ENCODE measurements at places on chromosomes 2 and 18.
A peak's percentile ranks its signal among the peaks of the same experiment; 100 is the strongest.

GRCh38 chr2:199819746-199820145, 31.2 kb downstream of the FTCDNL1 start:
- DNase-seq, result no peak

DNA sequence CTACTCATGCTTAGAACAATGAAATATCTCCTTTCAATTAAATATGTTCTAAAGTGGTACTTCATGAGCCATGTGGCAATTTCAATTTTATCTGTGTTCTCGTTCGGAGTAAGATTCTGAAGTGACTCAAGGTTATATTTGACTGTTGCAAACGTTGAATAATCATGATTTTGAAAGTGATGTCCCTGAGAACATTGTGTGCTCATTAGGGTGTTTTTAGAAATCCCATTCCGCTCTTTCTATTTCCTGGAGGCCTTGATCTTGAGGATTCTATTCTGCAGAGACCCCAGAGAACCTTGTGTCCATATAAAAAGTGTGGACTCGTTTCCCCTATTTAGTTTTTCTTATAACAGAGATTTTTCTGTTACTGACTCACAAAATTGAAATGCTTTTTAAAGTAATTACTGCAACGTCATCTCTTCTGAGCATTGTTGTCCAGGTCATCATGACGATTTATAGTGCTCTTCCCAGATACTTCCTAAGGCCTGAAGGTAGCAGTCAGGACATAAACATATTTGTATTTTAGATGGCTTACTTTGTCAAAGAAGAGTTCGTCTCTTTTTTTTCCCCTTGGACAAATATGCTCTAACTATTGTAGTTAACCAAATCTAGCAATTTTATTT, 27.2 kb downstream of the IL1R2 start:
- no peak for DNase-seq

GRCh38 chr18:62258616-62259015, 66.5 kb upstream of the TNFRSF11A start:
- DNase-seq, result peak; percentile 72

DNA sequence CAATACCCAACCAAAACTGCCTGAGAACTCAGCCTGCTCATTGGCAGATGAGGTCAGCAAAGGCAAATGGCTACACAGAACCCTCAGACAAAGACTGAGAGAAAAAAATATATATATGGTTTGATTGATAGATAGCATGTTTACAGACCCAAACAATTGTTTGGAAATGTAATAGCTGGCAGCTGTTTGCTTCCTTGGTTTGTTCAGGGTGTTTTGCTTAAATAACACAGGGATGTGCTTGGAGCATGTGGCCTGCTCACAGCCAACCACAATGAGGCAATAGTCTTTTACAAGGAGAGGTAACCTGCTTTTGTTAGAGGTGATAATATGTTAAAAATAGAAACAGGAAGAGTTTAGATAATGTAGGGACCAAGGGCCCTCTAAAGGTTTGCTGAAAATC, 84.5 kb downstream of the PDK1 start:
- no peak for DNase-seq

DNA sequence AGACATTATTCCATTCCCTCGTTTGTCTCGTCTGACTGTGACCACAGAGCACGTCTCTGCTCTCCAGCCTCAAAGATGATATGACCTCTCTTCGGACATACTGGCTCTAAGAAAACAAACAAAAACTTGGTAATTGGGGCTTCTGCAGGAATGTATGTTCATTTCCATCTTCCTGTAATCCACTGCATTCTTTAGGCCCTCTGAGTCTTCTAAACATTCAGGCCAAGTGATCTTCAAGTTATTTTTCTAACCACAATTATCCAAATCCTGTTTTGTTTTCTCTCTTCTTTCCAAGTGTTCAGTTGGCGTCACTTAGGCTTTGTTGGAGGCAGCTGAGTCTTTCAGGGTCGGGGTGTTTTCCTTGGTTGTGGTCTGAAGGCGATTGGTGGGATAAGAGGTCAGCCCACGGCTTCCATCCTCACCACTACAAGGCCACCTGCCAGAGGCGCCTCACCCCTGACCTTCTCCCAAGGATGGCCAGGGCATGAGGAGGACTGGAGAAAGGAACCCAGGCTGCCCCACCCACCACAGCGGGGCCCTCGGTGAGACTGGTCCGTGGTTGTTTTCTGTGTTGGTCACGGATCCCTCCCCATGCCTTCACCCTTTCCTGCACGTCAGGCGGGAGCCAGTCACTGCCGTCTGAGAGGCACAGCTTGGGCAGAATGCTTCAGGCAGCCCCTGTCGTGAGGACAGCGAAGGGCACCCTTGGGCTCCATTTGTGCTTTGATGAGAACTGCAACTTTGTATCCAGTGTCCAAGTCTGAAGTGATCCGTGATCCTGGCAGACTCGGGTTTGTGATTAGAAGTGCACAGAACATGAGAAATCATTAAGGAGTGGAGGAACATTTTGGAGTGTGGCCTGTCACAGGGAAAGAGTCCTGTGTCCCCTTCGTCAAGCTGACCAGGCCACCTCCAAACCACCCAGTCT, 88.6 kb upstream of the FHL2 start:
- DNase-seq, result no peak

- DNase-seq, result no peak
Measured at GRCh38 chr2:68385220-68385906, 20.3 kb downstream of the PLEK start.

- DNase-seq, result no peak
Measured at GRCh38 chr2:110955556-110955955, 165.2 kb upstream of the BCL2L11 start.

DNA sequence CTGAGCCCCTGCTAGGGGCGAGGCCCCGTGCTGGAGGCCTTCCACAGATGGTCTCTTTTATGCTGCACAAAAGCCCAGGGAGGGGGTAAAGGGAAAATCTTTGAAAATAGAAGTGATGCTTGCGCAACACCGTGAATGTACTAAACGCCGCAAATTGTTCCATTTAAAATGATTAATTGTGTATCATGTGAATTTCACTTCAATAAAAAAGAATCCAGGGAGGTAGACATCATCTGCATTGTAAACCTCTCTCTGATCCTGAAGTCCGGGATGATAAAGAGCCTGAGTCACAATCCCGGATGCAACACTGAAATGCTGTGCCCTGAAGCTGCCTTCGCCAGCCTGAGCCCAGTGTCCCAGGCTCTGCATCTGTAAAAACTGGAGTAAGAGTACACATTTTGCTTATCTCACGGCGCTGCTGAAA, 107.7 kb upstream of the PPP1CB start:
- peak; percentile 26 for DNase-seq

DNA sequence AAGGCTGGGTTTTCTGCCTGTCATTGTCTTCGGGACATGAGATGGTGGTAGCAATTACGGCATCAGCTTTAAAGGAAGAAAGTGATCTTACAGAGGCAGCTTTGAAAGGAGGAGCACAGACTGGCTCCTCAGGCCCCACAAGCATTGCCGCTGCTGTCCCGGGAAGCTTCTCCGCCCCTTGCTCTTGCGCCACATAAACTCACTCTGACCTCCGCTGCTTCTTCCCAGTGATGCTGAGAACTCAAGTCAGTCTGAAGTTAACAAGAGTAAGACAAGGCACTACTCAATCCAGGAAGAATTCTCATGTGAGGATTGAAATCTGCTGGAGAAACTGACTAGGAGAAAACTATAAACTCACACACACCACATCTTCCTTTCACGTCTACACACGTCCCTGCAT, 112.4 kb upstream of the RIOK3 start:
- no peak for DNase-seq
